NCI-H69 (cell line): ENCODE measurements at places on chromosomes 4 and X.

DNA sequence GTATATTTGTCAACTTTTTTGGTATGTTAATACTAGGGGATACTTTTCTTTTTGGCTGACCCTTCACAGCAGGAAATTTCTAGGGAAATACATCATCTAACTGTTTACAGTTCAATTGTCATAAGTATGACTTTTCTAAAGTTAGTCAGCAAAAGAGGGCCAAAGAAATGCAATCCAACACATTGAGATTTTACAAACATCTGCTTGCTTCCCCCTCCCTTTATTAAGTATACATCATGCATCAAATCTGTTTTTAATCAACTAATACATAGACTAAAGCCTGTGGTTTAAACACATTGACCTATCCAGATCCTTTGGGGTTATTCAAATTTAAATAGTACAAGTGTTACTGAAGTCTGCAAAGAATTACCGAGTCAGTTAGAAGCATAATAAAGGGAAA lies 93.9 kb downstream of the MID1 start:
- DNase-seq = no peak

GRCh38 chr4:157447195-157447594 lies 226.7 kb downstream of the GRIA2 start:
- DNase-seq = no peak

GRCh38 chrX:53746718-53747117 lies 60.2 kb upstream of the HUWE1 start:
- no peak for DNase-seq

DNA sequence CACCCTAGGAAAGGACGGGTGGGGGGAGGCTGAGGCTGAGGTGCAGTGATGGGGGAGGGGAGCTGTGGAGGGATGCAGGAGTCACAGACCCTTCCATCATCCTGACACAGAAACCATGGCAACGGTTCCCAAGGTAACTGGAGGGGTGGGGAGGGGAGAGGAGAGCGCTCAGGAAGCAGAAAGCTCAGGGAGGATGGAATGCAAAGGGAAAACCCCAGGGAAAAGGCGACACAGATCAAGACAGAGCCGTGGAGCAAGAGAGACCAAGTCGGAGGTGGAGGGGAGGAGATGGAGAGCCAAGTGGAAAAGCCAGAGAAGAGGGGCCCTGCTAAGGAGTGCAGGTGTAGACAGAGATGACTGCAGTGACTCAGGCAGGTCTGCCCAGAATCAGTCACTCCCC lies 14.5 kb downstream of the L1CAM start:
- no peak for DNase-seq

DNA sequence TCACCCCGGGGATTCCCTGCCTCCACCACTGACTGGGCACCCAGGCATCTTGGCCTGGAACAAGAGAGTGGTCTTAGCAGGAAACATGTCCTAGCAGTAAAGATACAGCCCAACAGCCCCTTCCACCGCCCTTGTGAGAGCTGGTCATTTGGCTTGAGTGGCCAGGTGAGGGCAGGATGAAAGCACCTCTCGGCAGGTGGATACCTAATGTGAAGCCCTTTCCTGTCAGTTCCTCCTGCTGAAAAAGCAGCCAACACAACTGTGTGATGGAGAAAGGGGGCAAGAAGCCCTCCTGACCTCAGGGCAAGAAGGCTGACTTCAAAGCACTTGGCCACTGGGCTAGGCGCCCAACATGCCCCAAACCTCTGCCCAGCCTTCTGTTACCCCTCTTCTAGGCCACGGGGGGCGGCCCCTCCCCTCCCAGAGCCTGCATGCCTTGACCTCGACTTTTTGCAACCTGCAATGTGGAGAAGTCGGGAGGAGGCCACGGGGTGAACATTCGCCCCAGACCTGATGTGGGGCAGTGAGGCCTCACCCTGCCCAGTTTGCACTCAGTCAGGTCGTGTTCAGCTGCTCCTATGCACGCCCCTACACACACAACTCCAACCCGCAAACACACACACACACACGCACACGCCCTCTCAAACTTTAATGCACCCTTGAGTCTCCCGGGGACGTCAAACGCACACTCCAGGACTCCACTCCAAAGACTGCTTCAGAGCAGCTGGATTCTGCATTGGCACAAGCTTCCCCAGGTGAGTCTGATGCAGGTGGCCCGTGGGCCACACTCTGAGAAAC lies 1.1 kb downstream of the LGI2 start:
- peak; percentile 45 for DNase-seq

- DNase-seq = no peak
These were observed 9.0 kb downstream of the UBE2K start for GRCh38 chr4:39706741-39707511.

GRCh38 chr4:121958777-121959176 lies 6.9 kb upstream of the TRPC3 start:
- no peak for DNase-seq

GRCh38 chrX:21398426-21398825 lies 24.2 kb downstream of the CNKSR2 start:
- no peak for DNase-seq

DNA sequence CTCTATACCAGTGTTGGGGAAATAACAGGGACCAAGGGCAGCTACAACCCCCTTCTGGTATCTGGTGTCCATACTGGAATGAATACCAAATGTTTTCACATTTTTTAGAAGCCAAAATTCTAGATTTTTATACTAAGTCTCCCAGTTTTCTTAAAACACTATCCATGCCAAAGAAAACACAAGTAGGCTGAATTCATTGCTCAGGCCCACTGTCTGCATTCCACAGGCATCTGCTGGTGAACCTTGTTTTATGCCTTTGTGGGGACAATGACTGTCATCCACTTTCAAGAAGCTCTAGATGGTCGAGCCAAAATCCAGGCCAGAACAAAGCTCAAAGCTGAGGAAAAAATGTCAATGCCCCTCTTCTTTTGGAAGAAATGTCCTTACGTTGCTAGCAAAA lies 213.4 kb upstream of the RASGEF1B start:
- DNase-seq = no peak
